ENCODE measurements at places on chromosomes 6 and 20. TPM values are rescaled to one million over a fixed set of nuclear protein-coding genes. Genes with fewer than 3 reads are reported as not detected.
A peak's percentile ranks its signal among the peaks of the same experiment; 100 is the strongest.

- peak; percentile 71 for DNase-seq
Observed at GRCh38 chr6:170094686-170095272, 196.1 kb downstream of the DLL1 start.

- DNase-seq: no peak
Observed at GRCh38 chr20:54139188-54139587, 34.6 kb downstream of the CYP24A1 start.

The SNAP25 gene
- 1.8 TPM for total RNA-seq

GRCh38 chr6:108117427-108118358, 43.2 kb upstream of the OSTM1 start:
- peak; percentile 90 for DNase-seq

The SRXN1 gene
- 60.1 TPM for total RNA-seq

- no peak for DNase-seq
Observed at GRCh38 chr6:150261997-150262697, 106.7 kb upstream of the IYD start.

- DNase-seq: no peak
Observed at GRCh38 chr20:11761497-11761896, 156.2 kb upstream of the BTBD3 start.

The UBE2V1 gene
- total RNA-seq: 90.8 TPM

The ACSS1 gene
- 1.4 TPM for total RNA-seq

- peak; percentile 67 for DNase-seq
Observed at GRCh38 chr6:28729501-28730402, 194.0 kb downstream of the TRIM27 start.

The OOEP gene
- 0.36 TPM for total RNA-seq
